Central memory CD8-positive, alpha-beta T cell (primary cell): ENCODE measurements at places on chromosomes 2 and 18.

DNA sequence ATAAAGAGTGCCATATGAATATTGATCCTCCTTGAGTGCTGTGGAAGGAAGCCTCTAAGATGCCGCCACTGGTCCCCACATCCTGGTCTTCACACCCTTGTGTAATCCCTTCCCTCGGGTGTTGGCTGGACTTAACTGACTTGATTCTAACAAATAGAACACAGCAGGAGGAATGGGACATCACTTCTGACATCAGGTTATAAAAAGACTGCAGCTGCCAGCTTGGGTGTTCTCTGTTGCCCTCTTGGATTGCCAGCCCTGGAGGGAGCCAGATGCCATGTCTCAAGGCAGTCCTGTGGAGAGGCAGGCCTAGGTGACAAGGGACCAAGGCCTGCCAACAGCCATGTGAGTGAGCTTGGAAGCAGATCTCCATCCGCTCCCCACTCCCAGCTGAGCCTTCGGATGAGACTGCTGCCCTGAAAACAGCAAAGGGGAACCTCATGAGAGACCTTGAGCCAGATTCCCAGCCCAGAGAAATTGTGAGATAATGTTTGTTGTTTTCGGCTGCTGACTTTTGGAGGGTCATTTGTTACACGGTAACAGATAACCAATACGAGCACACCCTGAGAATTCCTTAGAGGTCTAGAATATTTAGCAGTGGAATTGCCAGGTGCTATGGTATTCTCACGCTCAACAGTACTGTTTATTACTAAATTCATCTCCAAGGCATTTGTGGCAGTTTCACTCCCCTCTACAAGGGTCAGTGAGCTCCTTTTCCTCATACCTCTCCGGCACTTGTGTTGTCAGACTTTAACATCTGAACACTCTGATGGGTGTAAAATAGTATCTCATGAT lies 32.5 kb downstream of the HPCAL1 start:
- no peak for DNase-seq

GRCh38 chr2:175449616-175450015 lies 268.1 kb upstream of the ATP5MC3 start:
- no peak for DNase-seq

DNA sequence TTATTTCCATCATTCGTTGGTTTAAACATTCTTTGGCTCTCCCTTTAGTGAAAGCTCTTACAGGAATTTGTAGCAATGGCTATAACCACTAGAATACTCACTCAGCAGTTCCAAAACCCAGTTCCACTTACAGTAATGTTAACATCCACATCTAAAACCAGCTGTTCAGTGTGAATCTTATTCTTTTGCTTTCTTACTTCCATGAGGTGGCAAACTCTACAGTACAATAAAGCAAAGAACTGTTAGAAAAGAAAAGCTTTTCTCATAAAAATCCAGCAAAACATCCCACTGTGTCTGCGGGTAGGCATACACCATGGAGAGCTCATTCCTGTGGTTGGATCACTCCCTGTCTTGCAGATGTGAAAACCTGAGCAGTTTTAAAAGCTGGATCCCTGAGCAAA lies 147.1 kb downstream of the ARHGAP28 start:
- DNase-seq = no peak

GRCh38 chr18:4369705-4370104 lies 85.4 kb downstream of the DLGAP1 start:
- DNase-seq = no peak

DNA sequence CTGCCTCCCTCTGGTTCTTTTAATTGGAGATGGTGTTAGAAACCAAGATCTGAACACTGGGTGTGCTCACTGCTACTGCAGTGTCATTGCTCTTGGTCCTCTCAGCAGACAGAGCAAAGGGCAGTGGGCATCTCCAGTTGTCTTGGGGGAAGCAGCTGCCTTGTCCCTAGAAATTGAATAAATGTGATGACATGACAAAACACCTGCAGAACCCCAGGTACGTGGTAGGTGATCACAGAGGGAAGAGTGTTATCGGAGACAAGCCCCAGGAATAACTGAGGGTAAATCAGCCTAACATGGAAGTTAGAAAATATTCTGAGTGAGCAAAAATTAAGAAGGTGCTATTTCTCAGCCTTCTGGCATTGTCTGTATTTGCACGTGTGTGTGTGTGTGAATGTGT lies 311.9 kb upstream of the HDAC4 start:
- DNase-seq = no peak

DNA sequence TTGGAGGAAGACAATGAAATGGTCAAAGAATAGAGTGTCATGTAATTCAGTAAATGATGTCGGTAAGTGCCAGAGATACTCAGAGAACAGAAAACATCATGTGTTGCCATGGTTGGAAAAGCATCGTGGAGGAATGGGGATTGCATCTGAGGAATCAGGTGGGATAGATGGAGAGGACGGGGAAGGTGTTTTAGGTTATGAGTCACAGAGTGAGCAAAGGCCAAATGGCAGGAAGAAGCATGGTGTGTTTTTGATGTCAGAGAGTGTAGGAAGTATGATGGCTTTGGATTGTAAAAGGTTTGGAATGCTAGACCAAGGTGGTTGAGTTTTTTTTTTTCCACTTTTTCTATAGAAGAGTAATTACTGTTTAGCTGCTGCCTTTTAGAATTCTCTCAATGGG lies 27.5 kb upstream of the CD28 start:
- DNase-seq = no peak

GRCh38 chr2:36356298-36356989 lies 866 bp downstream of the CRIM1 start:
- no peak for DNase-seq

DNA sequence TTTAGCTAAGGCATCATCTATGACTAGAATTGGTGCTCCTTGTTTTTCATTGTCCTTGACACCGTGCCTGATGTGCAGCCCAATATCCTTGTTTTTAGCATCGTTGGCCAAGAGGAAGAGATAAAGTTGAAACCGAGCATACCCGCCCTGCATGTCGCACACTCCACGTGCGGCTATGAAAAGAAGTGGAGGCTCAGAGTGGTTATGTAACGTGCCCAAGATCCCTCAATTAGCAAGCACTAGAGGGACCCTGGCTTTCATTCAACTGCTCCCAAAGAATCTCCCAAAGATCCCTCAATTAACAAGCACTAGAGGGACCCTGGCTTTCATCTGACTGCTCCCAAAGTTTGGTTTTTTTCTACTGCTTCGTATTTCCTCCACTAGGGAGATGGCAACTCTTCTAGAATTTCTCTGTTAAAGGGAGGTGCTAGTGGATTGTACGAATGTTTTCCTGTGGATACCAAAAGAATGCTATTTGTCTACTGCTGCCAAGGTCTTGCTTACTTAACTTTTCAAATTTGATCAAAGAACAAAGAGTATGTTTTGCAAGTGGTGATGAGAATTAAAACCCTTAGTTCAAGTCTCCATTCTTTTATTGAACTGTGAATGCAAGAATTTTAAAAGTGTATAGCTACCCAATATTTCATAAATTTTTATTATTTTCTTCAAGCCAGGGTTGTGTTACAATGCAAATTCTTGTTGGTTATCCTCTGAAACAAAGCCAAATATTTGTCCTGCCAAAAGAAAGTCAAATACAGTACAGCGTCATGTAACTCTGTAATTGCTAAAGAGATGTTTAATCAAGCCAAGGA lies 92.1 kb downstream of the AOX1 start:
- no peak for DNase-seq
